ENCODE measurements at places on chromosomes 1 and 21.
A peak's percentile ranks its signal among the peaks of the same experiment; 100 is the strongest.

- DNase-seq, result peak; percentile 51
Observed at GRCh38 chr1:229514578-229515275, 6.6 kb upstream of the NUP133 start.

GRCh38 chr1:151277249-151277648 lies 4.8 kb upstream of the ZNF687 start:
- no peak for DNase-seq

DNA sequence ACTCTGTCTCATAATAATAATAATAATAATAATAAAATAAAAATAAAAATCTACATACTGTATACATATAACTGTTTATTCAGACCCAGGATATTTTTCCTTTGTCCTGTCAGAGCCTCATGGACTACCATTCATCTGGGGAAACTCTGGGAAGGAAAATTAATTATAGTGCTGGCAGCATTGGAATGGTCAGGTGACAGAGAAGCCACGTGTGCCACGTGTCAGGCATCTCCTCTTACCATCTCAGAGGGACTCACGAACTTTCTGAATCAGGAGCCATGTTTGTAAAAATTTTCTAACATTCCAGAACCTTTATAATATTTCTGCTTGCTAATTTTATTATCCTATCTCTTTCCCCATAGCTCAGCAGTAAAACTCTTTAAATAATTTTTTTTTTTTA lies 97.8 kb upstream of the HNRNPU start:
- no peak for DNase-seq

DNA sequence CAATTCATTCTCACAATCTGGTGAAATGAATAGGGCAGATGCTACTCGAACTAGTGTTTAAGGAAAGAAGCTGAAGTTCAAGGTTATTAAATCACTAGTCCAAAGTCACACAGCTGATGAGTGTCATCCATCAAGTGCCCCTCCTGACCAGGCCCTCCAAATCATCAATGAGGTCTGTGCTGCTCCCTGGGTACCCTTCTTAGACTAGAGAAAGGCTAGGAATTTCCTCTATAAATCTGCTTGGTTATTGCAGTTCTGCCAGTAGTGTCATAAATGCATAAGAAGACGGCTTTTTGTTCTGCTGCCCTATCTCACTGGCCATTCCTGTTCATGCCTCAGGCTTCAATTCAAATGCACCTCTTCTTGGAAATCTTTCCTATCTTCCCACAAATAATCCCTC lies 5.5 kb upstream of the KRTAP21-1 start:
- no peak for DNase-seq

- peak; percentile 21 for DNase-seq
Observed at GRCh38 chr21:39125752-39126485, 57.3 kb downstream of the PSMG1 start.

- no peak for DNase-seq
Observed at GRCh38 chr1:83961571-83962295, 37.2 kb downstream of the TTLL7 start.

DNA sequence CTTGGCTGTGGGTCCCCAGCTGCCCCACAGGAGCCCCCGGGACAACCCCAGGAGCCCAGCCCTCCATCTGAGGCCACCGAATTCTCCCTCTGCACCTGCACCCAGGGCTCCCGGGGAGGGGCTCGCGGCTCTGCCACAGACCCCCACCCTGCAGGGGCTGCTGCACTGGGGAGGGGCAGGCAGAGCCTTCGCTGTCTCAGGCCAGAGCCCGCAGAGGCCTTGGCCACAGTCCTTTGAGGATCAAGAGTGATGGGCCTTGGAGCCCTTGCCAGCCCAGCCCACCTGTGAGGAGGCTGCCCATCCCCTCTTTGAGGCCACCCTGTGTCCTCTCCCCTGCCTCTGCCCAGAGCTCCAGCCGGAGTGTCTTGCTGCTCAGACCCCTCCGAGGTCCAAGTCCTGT lies 6.5 kb downstream of the PERM1 start:
- DNase-seq, result no peak

DNA sequence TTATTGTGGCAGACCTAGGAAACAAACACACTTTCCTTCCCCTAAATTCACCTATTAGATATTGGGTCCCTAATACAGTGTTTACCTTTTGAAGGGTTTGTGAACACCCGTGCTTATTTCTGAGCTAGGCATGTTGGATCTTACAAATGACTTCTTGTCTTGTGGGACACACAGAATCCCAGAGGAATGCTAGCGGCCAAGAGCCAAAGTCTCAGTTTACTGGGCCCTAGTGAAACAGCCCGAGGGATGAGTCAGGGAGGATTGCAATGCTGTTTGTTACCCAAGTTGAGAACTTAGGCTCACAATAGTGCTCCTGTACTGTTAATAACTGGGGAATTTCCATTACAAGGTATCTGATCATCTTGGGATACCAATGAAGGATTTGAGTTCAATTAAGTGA lies 100.1 kb upstream of the AKT3 start:
- no peak for DNase-seq

DNA sequence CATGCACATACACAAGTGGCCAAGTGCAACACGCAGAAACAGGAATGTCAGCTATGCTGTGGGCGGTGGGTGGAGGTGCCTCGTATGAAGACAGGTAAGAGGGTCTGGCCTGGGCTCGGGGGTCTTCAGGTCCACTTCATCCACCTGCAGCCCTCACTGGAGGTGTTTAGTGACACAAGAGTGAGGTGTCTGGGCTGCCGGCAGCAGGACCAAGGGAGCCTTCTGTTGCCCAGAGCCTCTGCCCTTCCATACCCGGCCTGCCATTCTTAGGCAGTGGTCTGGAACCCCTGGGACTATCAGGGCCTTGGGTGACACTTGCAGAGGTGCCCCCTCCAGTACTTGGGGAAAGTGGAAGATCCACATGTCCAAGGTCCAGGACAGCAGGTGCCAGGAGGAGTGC lies 21.7 kb upstream of the ACTRT2 start:
- no peak for DNase-seq

GRCh38 chr1:181676269-181676668 lies 193.0 kb downstream of the CACNA1E start:
- DNase-seq, result peak; percentile 33

DNA sequence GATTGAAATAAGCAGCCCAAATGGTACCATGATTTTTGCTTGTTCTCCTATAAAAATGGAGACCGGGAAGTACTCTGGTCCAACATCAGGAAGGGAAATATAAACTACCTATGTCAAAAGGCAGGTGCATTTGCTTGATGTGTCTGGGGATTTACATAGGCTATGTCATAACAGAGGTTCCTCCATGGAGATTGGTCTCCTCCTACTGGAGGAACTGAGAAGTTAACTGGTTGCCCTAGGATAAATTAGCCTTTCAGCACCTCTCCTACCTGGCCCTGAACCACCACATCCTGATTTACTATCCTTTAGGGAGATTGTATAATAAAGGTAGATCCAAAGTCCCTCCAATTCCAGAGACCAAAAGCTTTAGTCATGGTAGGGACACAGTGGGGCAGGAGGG lies 1109.3 kb upstream of the B3GALT2 start:
- DNase-seq, result no peak
